Forelimb muscle (tissue), 1 donor: ENCODE measurements at places on chromosomes 16 and 17.

DNA sequence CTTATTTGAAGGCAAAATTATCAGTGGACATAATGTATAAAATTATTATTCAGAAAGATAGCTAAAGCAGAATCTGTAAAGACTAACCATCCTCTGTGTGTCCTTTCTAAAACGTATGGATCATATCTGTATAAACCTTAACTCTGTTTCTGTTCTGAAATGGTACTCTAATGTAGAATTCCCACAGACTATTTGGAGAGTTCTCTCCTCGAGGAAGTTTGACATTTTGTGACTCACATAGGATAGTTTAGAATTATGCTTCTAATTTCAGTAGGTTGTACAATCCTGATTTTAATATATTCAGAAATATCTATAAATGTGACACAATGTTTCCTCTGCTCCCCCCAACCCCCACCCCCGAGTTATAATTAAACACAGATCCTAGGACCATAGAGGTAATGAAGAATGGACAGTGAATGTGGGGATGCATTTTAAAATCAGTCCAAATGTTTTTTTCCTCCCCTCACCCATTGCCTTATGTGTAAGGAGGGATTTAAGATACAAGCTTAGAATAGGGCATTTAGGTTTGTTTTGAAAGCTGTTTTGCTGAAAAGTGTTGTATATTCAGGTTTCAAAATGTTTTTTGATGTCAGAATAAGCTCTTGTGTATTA, 66.8 kb downstream of the BCAS3 start:
- no peak for DNase-seq

GRCh38 chr16:69166221-69166833, 20.6 kb upstream of the SNTB2 start:
- no peak for DNase-seq

DNA sequence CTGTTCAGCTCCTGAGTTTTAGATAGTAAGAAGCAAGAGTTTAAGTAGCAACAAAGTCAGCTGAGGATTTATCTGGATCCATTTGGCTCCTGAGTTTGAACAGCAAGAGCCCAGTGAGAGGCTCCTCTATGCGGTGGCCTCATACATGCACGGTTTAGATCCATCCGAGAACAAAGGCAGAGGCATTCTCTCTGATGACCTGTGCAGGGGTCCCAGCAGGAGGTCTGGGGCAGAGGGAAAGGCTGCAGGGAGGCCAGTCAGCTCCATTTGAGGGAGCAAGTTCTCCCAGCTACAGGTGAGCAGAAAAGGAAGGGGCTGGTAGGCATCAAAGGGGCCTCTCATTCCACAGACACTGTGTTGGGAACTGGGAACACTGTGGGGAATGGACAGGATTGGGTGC, 16.5 kb downstream of the PITPNM3 start:
- no peak for DNase-seq

GRCh38 chr17:8393470-8394231, 4.0 kb downstream of the RNF222 start:
- DNase-seq: no peak

DNA sequence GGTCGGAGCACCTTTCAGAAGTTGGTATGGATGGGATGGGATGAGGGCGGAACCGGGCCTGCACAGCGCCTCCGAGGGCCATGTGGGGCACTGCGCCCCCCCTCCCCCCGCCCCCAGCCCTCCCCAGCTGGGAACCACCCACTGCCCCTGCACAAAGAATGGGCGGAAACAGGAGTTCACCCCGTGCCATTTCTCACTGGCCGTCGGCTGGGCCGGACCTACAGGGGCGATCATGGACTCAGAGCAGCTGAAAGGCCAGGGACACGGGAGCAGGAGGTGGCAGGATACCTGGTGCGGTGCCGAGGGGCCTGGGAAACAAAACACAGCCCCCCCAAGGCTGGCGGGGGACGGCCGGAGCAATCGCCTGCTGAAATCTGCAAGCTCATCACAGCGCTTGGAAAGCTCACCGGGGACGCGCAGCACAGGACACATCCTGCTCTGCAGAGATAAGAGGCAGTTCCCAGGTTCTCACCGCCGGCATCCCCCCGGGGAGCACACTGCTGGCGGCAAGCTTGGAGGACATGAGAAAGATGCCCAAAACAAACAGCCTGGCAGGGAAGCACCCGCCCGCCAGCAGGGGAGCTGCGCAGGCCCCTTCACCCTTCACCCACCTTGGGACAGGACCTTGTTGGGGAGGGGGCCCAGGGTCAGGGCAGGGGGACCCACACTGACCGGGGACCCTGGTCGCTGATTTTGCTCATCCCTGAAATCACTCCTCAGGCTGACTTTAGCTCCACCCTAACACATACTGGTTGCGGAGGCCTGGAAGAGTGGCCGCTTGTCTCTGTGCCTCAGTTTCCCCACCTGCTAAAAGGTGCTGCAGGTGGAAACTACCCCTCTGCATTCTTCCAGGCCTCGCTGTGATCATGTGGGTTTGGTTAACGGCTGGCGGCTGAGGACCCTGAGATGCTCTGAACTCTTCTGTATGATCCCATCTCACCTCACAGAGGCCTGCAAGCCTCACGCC, 263.9 kb downstream of the C16orf95 start:
- no peak for DNase-seq

DNA sequence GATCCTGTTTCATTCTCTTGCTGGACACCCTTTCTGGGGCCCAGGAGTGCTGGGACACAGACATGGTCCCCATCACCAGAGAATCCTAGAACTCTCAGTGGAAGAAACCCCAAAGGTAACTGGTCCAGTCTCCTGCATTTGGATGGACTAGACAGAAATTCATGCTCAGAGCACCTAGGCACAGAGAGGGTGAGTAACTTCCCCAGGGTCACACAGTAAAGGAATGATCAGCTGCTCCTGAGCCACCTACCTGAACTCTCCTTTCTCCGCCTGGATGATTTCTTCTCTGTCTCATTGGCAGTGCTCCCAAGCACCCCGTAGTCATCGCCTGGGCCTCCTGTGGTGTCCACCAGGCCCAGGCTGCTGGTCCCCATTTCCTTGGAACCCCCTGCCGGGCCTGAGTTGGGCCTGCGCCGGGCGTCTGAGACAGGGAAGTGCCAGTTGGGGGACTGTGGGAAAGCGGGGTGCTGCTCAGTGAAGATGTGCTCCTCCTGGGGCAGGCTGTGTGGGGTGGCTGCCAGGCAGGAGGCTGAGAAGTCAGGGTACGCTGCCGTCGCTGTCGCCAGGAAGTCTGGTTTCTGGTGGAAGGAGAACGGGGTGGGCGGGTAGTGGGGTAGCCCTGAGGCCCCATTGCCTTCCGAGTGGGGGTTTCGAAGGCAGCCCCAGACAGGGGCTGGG, 767 bp downstream of the MEOX1 start:
- no peak for DNase-seq
